Thoracic aorta (tissue), 2 donors: ENCODE measurements at places on chromosomes 11 and 22.
A peak's percentile ranks its signal among the peaks of the same experiment; 100 is the strongest.

- DNase-seq: no peak
Observed at GRCh38 chr11:116851626-116852025, 14.2 kb upstream of the APOA1 start.

- DNase-seq: no peak
Observed at GRCh38 chr11:101019870-101020269, 109.7 kb downstream of the PGR start.

GRCh38 chr11:131334601-131335000 is 35.8 kb upstream of the NTM start:
- no peak for DNase-seq

DNA sequence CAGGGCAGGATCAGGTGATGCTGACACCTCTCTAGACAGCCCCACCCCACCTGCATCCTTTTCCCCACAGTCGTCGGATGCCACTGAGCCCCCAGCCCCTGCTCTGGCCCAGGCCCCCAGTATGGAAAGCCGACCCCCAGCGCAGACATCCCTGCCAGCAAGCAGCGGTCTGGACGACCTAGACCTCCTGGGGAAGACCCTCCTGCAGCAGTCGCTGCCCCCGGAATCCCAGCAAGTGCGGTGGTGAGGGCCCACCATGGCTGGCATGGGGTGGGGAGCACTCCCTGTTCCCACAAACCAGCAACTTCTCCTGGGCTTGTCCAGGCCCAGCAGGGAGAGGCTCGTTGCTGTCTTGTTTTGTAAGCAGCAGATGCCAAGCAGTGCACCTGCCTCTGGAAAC is 9.5 kb upstream of the SH3BP1 start:
- no peak for DNase-seq

DNA sequence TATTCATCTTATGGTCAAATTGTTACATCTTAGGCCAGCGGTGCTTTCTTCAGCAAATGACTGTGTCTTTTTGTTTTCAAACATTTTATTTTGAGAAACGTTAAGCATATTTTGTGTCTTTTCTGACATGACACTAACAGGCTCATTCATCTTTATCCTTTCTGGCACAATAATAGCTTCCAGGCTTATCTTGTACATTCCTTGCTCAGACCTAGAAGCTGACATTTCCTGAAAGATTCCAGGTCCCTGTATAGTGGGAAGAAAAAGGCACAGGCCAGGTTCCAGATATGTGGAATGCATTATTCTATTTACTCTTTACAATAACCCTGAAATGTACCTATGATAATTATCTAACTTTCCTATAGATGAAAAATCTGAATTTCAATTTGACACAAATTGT is 379.1 kb upstream of the B3GAT1 start:
- no peak for DNase-seq

- DNase-seq: no peak
Observed at GRCh38 chr11:128457874-128458273, 129.5 kb downstream of the ETS1 start.

DNA sequence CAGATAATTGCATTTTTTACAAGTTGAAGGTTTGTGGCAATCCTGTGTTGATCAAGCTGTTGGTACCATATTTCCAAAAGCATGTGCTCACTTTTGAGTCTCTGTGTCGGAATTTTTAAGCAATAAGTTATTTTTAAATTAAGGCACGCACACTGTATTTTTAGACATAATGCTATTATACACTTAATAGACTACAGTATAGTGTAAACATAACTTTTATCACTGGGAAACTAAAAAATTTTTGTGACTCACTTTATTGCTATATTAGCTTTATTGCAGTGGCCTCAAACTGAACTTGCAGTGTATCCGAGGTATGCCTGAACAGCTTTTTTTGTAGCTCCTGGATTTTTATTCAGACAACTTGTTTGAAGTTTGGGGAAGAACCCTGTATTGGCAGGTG is 31.3 kb upstream of the RRM1 start:
- DNase-seq: no peak

- DNase-seq: no peak
Observed at GRCh38 chr11:82174610-82175009, 559.1 kb downstream of the FAM181B start.

DNA sequence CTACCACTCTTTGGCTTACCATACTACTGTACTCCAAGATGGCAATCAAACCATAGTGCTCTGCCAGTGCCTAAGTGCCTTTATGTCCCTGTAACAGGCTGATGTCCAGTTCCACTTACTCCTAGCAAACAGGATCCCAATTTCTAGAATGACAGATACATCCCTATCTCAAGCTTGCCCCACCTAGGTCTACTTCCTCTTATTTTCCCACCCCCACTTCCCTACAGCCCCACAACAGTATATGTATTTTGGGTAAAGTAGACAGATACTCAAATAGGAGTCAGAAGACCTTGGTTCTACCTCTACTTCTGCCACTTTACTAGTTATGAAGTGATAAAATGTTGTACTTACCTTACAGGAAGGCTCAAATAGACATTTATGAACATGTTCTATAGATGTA is 24.1 kb downstream of the SIK3 start:
- no peak for DNase-seq

- DNase-seq: no peak
Observed at GRCh38 chr22:49101225-49101624, 726.4 kb downstream of the BRD1 start.

GRCh38 chr11:117825538-117826189 is 1.1 kb upstream of the FXYD2 start:
- no peak for DNase-seq

GRCh38 chr11:126543691-126544090 is 188.2 kb downstream of the ST3GAL4 start:
- DNase-seq: no peak

DNA sequence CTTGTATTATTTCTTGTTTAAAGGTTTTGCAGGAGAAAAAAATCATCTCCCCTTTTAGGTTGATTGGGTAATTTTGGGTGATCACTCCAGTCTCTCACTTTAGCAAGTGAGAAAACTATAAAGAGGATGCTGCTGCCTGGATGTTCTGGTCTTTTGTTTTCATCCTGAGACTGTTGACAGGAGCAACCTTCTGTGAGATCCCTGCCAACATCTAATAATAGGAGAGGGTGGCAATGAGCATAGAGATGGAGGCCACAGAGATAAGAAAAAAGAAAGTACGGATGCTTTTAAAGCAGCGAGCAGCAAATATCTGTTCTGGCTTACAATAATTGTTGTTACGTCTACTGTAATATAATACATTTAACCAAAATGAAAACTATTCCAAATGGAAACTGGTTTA is 293.6 kb upstream of the MTNR1B start:
- no peak for DNase-seq

- DNase-seq: no peak
Observed at GRCh38 chr11:19330416-19330815, 89.7 kb upstream of the E2F8 start.

DNA sequence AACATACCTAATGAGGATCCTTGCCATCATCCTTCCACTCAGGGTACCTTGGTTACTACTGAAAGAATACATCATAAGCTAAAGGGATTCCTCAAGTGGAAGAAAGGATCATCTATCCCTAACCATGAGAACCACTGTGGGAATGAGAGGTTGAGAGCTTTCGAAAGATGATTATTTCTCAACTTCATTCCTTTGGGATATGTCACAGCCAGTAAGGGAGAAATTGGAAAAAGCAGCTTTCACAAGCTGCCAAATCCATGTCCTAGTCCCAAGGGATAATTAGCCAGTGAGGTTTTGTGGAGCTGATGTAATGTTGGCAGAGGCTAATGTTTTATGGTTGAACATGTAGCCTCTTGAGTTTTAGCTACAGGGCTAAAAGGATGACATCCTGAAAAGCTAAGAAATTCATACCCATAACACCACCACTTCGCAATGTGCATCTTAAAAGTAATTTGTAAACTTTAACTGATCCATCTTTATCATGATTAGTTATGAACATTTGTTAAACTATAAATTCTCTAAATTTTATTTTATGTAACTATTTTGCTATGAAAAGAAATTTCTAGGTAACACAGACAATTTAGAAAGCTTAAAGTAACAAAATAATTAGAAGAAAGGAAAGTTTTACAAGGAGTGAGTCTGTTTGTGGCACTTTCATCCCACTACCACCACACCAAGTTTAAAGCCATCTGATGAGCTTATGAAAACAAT is 123.9 kb downstream of the MRTFA start:
- no peak for DNase-seq

DNA sequence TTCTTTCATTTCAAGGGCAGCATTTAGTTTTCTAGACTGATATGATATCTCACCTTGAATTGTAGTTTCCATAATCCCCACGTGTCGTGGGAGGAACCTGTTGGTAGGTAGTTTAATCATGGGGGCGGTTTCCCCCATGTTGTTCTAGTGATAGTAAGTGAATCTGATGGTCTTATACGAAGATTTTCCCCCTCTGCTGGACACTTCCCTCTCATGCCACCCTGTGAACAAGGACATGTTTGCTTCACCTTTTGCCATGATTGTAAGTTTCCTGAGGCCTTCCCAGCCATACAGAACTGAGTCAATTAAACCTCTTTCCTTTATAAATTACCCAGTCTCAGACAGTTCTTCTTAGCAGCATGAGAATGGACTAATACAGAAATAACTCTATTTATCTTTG is 851.1 kb upstream of the FAT3 start:
- DNase-seq: no peak

GRCh38 chr11:17591293-17591692 is 44.2 kb downstream of the OTOG start:
- DNase-seq: no peak

DNA sequence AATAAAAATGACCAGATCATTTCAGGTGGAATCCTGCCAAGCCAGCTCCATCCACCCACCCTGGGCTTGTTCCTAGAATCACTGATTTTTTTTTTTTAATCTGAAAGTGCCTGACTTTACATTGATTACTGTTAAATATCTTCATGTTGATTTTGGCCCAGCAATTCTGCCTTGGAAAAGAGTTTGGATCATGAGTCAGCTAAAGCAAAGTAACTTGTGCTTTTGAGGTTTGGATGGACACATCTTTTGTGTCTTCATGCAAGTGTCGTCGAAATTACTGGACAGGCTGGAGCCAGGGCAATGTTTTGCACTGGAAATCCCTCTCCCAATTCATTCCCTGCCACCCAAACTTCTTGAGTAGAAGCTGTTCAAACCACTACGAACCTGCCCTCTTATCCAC is 164.0 kb upstream of the SYT13 start:
- DNase-seq: no peak

DNA sequence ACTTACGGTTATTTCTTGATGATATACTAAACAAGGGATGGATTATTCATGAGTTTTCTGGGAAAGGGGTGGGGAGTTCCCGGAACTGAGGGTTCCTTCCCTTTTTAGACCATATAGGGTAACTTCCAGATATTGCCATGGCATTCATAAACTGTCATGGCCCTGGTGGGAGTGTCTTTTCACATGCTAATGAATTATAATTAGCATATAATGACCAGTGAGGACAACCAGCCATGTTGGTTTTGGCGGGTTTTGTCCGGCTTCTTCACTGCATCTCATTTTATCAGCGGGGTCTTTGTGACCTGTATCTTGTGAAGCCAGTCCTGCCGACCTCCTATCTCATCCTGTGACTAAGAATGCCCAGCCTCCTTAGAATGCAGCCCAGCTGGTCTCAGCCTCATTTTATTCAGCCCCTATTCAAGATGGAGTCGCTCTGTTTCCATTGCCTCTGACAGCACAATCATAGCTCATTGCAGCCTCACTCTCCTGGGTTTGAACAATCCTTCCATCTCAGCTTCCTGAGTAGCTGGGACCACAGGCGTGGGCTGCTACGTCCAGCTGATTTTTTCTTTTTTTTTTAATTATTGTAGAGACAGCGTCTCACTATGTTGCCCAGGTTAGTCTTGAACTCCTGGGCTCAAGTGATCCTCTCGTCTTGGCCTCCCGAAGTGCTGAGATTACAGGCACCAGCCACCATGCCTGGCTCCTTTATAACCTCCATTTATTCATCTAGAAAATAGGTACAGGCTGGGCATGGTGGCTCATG is 52.6 kb upstream of the EMID1 start:
- DNase-seq: peak; percentile 18

DNA sequence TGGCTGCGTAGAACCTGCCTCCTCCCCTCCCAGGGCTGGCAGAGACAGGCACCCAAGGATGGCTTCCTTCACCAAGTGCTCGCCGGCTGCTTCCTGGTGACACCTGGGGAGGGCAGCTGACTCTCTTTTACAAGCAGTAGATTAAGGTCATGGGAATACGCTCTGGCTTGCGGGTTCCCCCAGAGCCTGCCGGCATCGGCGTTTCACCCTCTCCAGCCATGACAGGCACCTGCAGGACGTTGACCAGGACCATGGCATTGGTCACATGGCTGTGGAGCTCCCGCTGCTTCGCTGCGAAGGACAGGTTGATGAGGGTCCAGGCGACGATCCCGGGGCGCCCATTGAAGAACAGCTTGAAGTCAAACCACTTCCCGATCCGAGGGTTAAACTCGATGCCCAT is 9.5 kb downstream of the DHCR7 start:
- DNase-seq: no peak
